Psoas muscle (tissue), 8 donors: ENCODE measurements at places on chromosomes 5 and 9. TPM values are rescaled to one million over a fixed set of nuclear protein-coding genes. Genes with fewer than 3 reads are reported as not detected.

CYSRT1 gene
- 0.11 TPM for polyA plus RNA-seq

DIRAS2 gene
- polyA plus RNA-seq: 0.06 TPM

FGF10 gene
- polyA plus RNA-seq: 0.21 TPM

REEP2 gene
- 1.5 TPM for polyA plus RNA-seq

MUSK gene
- 6.7 TPM for polyA plus RNA-seq

PCDHA12 gene
- 0.06 TPM for polyA plus RNA-seq

CD72 gene
- polyA plus RNA-seq: 0.46 TPM

SMIM33 gene
- not detected for polyA plus RNA-seq

STOML2 gene
- 141 TPM for polyA plus RNA-seq

VLDLR gene
- 8.5 TPM for polyA plus RNA-seq

SPATA31A5 gene
- polyA plus RNA-seq: not detected

SPINK1 gene
- polyA plus RNA-seq: 24.1 TPM

CRHBP gene
- polyA plus RNA-seq: 0.10 TPM

IPO11 gene
- 17.0 TPM for polyA plus RNA-seq

CCL27 gene
- 0.21 TPM for polyA plus RNA-seq

MARCOL gene
- polyA plus RNA-seq: not detected

RANBP17 gene
- polyA plus RNA-seq: 0.05 TPM

STING1 gene
- 4.4 TPM for polyA plus RNA-seq

CCNG1 gene
- polyA plus RNA-seq: 132 TPM

CDH6 gene
- polyA plus RNA-seq: 0.47 TPM

GFI1B gene
- polyA plus RNA-seq: 0.12 TPM

CCDC180 gene
- polyA plus RNA-seq: 0.55 TPM

ANKRD31 gene
- not detected for polyA plus RNA-seq

HMCN2 gene
- polyA plus RNA-seq: 5.0 TPM

JAKMIP2 gene
- 0.08 TPM for polyA plus RNA-seq
